ENCODE measurements at places on chromosomes 6 and 20. TPM values are rescaled to one million over a fixed set of nuclear protein-coding genes. Genes with fewer than 3 reads are reported as not detected.

DNA sequence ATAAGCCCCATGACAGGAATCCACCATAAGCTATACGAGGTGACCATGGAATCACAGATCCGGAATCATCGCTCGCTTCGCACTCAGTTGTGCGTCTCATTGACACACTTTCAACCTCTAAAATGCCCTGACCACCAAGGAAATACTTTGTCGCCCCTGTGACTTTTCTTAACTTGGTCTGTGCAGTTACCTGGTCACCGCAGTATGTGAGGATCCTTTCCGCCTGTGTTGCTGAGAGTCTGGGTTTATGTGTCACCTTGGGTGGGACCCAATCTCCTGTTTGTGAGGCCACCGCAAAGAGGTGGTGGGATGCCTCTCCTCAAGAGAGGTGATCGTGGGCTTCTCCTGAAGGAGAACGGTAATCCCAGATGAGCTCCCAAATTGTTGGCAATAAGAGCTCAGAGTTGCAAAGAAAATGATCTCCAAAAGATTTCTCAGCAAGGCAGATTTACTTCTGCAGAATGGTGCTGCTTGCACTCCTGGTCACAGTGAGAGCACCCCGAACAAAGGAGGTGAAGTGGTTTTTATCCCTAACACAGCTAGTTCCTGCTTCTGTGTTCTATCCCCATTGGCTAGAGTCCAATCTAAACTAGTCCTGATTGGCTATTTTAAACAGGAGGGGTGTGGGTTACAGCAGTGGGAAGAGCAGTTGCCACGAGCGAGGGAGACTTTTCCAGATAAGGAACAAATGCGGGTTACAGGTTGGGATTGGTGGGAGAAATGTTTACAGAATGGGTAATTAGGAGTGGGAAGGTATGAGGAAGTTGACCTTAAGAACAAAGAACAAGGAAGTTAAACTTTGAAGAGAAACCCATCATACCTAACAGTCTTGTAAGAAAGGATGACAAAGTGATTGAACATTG, 9.1 kb upstream of the ZNFX1 start:
- H3K27me3 ChIP-seq: no peaks in the 10 kb centered on the region

DNA sequence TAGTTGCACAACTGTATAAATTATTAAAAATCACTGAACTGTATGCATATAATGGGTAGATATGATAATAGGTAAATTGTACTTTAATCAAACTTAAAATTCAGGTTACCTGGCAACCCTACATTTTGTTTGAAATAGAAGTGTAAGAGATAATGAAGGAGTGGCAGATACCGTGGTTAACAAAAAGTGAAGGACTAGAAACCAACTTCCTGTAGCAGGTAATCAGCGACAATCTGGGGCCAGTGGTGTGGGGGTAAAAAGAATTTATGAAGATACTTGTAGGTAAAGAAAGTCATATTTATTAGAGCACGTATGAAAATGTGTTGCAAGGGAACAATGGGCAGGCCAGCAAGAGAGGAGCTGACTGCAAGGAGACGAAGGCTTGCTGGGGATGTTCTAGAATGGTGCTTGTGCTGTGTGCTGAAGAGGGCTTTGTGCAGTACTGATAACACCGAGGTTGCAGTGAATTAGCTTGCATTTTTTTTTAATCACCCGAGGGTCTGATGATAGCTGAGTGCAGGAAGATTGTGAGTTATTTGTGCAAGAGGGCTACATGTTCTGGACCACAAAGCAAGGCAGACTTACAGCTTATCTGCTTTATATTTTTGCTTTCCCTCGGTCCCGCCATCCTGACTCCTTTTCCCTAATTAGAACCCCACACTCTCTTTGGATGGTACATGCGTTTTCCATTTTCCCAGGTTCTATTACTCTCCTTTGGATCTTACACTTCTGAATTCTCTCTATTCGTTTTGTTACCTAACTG, 4.6 kb upstream of the ENPP1 start:
- H3K27ac ChIP-seq: no peak overlapping the region
- no peaks in the 10 kb centered on the region for H3K4me1 ChIP-seq
- H3K27me3 ChIP-seq: peaks cover 4% of the 10 kb centered on the region
- no peak for DNase-seq
- no peak overlapping the region for H3K4me3 ChIP-seq

DNA sequence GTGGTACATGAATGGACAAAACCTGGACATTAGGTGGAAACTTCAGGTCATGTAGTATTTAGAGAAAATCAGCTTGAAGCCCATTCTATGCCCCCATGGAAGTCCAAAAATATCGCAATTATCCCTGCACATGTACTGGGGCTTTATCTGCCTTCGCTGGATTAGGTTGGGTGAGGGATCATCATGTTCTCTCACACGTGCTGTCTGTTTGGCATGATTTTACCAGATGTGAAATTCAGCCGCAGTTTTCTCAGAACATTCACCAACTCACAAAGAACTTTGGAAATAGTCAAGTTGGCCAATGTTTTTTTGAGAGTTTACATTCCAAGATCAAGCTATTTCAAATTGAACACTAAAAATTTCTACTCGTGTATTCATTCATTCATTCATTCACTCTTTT, 459.8 kb upstream of the CITED2 start:
- no peak for DNase-seq
- H3K27ac ChIP-seq: no peak overlapping the region
- H3K36me3 ChIP-seq: no peaks in the 10 kb centered on the region
- H3K4me3 ChIP-seq: no peak overlapping the region
- no peaks in the 10 kb centered on the region for H3K27me3 ChIP-seq

DNA sequence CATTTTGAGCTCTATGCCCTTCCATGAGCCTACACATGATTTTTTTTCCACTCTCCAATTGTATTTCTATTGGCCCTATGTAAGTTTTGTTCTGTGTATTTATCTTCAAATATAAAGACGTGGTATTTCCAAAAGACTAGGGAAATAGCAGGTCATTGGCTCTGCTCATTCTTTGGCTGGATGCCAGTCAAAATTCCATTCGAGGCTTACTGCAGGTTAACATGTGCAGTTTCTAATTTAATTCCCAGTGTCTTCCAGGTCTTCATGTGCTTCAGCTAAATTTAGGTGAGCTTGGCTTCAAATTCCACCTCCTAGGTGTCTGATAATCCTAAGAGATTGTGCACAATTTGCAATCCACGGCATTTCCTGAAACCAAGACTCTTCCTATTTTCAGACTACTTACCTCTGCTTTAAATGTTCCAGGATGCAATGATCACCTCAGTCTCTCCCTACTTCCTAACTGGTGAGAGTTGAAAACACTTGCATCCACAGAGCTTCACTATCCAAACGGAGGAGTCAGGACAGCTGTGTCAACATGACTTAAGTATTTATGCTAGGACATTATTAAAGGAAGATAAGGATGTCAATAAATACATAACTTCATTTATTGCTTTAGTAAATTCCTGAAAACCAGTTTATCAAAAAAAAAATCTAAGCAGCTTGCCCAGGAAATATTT, 236.1 kb downstream of the COL12A1 start:
- H3K27me3 ChIP-seq: no peaks in the 10 kb centered on the region
- no peaks in the 10 kb centered on the region for H3K4me1 ChIP-seq
- H3K36me3 ChIP-seq: no peaks in the 10 kb centered on the region
- H3K27ac ChIP-seq: no peak overlapping the region

GRCh38 chr6:170075659-170076223, 215.1 kb downstream of the DLL1 start:
- H3K27me3 ChIP-seq: no peaks in the 10 kb centered on the region
- H3K4me1 ChIP-seq: no peaks in the 10 kb centered on the region
- no peak for DNase-seq

- no peaks in the 10 kb centered on the region for H3K4me1 ChIP-seq
- H3K27me3 ChIP-seq: no peaks in the 10 kb centered on the region
- no peak for DNase-seq
- H3K4me3 ChIP-seq: no peak overlapping the region
These were observed 14.6 kb downstream of the NRSN1 start for GRCh38 chr6:24140591-24140990.

Gene CCN6
- polyA plus RNA-seq: 0.28 TPM

Gene CYB5R4
- 13.3 TPM for polyA plus RNA-seq

Gene CLPSL2
- polyA plus RNA-seq: not detected

Gene HLA-DOA
- 7.2 TPM for polyA plus RNA-seq
